ENCODE measurements at places on chromosomes 3 and 15.

- no peak for DNase-seq
Measured at GRCh38 chr15:90479656-90480055, 50.1 kb upstream of the CRTC3 start.

- DNase-seq: no peak
Measured at GRCh38 chr15:39735120-39735717, 47.4 kb downstream of the FSIP1 start.

GRCh38 chr3:6097556-6097955 is 763.4 kb upstream of the GRM7 start:
- no peak for DNase-seq

GRCh38 chr3:128578346-128578745 is 72.3 kb downstream of the RPN1 start:
- DNase-seq: no peak

DNA sequence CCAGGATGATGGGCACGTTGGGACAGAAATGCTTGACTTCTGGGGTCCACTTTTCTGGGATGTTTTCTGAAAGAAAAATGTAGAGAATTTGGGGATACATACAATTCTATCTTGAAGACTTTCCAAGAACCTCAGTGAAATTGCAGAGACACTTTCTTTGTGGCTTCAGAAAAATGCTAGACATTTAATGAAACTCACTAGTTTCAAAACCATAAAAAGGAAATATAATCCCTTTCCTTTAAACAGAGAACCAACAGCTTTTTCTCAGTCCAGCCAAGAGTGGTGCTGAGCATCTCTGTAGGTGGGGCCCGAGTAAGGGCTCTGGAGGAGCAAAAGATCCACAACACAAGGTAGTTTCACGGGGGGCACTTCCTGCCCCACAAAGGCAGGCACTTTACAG is 4.4 kb upstream of the GPX1 start:
- DNase-seq: no peak

- DNase-seq: no peak
Measured at GRCh38 chr3:170233530-170233929, 11.3 kb downstream of the PRKCI start.

Data from NCI-H1436 treated with DMSO at 0.1 percent for 48 hours (cell line).